ENCODE measurements at places on chromosomes 6 and 20.

DNA sequence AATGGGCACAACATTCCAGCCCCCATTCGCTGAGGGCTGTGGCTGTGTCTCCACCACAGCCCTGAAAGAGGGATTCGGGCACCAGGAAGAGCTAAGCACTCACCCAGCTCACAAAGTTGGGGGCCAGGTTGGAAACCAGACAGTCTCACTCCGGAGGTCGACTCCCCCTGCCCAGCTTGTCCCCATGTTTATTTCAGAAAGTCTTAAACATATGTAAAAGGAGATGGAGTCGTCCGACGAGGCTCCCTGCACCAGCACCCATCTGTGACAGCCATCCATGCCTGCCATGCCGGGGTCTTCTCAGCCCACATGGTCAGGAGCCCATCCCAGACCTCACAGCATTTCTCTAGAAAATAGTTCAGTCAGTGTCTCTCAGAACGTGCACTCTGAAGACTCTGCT lies 63.6 kb upstream of the STX16 start:
- DNase-seq = no peak

DNA sequence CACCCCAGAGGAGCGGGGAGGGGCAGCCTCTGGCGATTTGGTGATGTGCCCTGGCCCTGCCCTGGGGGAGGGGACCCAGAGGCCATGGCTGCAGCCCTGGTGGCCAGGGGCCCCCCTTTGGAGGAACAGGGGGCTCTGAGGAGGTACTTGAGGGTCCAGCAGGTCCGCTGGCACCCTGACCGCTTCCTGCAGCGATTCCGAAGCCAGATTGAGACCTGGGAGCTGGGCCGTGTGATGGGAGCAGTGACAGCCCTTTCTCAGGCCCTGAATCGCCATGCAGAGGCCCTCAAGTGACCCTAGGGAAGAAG lies 10.9 kb downstream of the NFKBIL1 start:
- DNase-seq = no peak

- peak; percentile 11 for DNase-seq
These were observed 668.4 kb downstream of the C6orf118 start for GRCh38 chr6:164640956-164641355.

DNA sequence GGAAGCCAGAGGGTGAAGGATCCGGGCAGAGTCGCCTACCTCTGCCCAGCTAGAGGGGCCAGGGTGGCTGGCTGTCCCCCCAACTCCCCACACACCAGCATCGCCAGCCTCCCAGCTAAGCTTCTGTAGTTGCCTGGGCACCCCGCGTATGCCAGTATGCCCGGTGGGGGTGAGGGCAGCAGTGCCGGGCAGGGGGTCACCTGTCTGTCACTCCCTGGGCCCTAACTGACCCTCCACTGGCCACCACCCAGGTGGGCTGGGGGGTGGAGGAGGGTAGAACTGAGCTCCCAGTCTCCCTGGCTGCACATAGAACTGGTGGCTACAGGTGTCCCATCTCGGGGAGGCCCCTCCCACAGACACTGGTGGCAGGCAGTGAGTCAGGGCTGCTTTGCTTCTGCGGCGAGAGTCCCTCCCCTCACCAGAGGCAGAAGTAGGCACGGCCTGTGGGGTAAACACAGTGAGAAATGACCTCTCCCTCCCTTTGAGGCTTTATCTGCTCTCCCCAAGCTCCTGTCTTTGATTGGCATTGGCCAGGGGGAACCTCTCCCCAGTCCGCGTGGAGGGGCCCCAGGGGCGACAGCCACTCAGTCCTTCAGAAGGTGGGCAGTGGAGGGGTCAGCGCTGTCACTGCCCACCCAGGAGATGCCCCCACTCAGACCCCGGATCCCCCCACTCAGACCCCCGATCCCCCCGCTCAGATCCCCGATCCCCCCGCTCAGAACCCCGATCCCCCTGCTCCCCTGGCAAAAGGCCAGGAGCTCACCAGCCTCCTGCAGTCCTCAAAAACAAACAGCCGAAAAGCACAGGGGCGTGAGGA lies 2.5 kb downstream of the NTSR1 start:
- DNase-seq = no peak

DNA sequence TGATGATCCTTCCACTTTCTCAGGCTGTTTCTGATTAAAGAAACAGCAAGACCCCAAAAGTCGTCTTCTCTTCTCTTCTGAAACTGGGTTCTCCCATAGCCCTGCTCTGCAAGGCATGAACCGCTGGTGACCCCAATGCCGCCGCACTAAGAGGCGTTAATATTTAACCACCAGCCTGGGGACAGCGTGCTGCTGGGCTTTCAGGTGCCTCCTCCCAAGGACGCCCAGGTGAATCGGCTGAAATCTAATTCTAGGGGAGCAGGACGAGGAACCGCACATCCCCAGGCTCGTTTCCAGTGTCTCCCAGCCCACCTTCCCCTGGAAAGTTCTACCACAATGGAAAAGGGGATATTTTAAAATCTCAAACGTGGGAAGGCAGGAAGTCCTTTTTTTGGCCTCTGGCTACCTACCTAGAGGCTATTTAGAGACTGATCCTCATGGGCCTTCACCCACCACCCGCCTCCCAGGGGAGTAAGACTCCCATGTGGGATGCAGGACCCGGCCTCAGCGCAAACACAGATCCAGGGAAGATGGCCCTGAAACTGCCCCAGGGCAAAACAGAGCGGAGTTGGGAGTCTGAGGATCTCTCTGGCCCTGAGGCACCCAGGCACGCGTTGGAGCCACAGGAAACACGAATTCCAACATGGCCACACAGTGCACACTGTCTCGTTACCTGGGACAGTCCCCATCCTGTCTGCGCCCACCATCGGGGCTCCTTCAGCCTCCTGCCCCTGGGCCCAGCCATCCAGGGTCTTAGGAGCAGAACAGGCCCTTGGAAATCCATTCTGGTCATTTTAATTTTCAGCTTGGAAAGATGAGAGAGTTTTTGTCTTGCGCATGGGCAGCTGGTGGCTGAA lies 56.2 kb downstream of the BMP7 start:
- no peak for DNase-seq

GRCh38 chr6:106177786-106178185 lies 91.7 kb downstream of the PRDM1 start:
- no peak for DNase-seq

GRCh38 chr20:10472871-10473270 lies 37.8 kb downstream of the SLX4IP start:
- DNase-seq = no peak

DNA sequence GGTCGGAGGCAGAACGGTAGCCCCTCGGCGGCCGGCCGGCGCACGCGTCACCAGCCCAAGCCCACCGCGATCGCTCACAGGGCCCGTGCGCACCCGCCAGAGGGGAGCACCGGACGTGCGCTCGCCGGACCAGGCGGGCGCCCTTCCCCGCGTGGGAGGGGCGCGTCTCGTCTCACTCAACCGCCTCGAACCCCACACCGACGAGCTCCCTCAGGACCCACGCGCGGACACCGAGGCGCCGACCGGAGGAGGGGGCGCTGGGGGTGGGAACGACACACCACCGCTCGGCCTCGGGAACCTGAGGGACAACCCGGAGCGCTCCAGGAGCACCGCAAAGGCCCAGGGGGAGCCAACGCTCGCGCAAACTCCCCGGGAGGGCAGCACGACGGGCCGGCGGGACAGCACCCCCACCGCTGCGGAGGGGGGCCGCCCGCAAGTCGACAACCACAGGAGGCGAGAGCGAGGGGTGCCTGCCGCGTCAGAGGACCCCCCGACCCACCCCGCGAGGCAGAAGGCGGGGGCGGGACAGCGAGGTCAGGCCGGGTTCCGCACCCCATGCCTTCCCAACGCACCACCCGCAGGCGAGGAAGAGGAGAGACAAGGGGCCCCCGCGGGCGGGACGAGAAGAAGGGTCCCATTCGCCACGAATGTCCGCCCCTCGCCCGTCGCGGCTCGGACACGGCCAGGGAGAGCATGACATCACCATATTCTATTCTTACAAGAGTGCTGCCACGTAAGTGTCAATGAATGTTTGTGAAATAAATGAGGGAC lies 512.7 kb upstream of the ZNF337 start:
- DNase-seq = peak; percentile 49

- no peak for DNase-seq
These were observed 66.4 kb downstream of the CLIC5 start for GRCh38 chr6:45949256-45949655.

DNA sequence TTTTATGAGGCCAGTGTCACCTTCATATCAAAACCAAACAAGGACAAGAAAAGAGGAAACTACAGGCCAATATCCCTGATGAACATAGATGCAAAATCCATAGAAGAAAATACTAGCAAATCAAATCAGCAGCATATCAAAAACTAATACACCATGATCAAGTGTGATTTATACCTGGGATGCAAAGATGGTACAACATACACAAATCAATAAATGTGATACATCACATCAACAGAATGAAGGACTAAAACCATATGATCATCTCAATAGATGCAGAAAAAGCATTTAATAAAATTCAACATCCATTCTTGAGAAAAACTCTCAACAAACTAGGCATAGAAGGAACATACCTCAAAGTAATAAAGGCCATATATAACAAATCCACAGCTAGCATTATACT lies 8.1 kb upstream of the GINM1 start:
- DNase-seq = no peak

DNA sequence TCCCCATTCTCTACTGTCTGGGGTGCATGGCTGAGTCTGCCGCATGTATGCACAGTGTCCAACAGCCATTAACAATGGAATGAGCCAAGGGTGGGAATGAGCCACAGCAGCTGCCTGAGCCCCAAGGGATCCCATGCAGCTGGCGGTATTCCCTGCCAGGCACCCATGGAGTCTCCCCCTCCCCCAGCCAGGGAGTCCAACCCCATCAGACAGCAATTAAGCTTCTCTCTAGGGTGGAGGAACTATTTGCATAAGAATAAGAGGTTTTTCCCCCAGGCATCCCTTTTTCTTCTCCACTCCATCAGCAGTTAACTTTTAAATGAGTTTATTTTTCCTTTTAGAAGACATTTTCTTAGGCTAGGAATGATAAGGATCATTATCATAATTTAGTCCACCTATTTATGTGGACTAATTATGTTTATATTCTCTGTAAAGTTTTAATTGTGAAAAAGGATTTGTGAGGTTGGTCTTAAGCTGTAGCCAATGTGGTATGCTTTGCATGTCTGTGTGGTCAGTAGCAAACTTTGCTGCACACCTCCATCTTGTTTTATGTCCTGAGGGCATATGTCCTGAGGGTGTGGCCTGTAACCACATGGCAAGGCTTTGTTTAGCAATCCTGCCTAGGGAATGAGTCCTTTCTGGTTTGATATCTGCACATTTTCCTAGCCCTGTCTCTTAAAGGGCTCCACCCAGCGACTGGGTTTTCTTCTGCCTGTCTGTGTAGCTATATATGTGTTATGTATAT lies 158.9 kb upstream of the OLIG3 start:
- DNase-seq = no peak

DNA sequence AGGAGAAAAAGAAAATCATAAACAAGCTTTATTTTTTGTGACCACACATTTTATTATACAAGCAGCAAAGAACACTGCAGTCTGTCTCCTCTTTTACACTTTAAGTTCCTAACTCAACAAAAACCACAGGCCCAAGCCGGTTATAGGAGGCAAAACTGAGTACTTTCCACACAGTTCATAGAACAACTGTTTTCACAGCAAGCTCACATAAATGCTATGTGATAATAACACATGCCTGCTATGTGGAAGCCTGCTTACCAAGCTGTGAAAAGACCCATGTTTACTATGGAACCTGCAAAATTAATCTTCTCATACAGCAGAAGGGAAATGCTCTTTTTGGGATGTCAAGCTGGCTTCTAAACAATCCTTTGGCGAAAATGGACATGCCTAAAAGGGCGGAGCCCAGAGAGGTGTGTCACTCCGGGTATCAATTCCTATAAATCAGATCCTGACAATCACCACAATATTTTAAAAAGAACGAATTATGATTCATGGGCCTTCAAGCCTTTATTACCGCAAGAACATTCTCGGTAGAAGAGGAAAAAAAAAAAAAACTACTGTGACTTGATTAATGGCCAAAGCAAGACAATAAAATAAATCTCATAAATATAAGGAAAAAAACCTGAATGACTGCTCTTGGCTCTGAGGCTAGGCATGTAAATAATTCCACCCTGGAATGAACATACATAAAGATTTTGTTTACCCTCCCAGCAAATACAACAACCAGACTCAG lies 2.6 kb downstream of the TRERF1 start:
- DNase-seq = no peak

DNA sequence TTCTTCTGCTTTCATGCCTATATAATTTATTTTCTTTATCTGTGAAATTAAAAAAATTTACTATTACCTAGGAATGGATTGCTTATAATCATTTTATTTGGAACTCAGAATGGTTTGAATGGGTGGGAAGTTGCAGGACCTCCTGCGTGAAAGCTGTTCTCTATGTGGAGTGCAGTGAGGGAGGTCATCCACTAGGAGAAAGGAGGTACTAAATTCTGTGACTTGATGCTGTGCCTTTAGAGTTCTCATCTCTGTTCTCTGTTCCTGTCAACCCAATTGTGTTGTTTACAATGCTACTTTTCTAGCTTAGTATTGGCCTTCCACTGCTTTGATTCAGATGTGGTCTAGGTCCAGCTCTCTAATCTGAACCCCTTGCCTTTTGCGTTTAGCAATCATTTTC lies 65.0 kb upstream of the HIVEP1 start:
- no peak for DNase-seq

DNA sequence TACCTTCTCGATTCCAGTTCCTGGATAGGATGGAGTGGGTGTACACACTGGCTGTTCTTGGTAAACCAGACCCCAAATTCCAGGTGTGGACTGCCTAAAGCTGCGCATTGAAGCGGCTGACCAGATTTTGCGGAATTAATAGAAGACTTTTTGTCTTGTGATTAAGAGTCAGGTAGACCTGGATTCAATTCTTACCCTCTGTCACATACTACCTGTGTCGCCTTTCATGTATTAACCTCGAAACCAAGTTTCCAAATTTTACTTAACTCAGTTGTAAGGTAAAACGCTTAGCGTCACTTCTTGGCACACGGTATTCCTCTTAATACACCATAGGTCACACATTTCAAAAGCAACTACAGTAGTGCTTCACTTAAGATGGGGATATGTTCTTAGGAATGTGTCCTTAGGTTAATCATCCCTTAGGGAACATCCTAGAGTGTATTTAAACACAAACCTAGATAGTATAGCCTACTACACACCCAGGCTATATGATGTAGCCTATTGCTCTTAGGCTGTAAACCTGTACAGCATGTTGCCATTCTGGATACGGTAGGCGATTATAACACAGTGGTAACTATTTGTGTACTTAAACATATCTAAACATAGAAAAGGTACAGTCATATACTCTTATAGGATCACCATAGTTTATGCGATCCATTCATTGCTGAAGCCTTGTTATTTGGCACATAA lies 733 bp upstream of the GOPC start:
- DNase-seq = no peak

GRCh38 chr20:32052090-32052777 lies at the start of gene HCK:
TSS of gene HCK (plus strand) at chr20:32052242.
- DNase-seq = no peak

Data from muscle of back (tissue), 13 donors.